ENCODE measurements at places on chromosomes 4 and X.

DNA sequence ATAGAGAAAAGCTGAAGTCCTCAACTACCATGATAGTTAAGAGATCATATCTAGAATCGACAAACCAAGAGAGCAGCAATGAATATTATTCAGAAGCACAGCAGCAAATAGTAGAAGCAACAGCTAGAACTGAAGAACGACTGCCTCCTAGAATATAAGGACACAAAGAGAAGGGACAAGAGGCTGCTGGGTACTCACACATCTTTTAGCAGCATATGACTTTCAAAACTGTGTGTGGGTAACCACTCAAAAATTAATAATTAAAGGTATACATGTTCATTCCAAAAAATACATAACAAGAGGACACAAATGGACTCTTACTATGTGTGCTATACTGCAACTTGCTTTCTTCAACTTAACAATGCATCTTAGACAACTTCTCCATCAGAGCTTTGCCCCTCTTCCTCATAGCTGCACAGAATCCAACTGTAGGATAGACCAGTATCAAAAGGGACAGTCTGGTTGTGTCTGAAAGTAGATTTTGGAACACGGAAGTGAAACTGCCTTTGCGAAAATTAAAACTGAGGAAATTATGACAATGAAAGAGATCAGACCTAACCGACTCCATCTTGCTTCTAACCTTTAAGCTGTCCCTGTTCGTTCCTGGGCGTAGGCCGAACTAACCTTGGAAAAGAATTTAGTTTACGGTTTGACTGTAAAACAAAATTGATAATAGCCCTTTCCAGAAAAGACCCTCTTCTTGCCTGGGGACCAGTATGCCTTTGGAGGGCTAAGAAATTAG, 125.7 kb downstream of the SH3KBP1 start:
- no peak for DNase-seq

DNA sequence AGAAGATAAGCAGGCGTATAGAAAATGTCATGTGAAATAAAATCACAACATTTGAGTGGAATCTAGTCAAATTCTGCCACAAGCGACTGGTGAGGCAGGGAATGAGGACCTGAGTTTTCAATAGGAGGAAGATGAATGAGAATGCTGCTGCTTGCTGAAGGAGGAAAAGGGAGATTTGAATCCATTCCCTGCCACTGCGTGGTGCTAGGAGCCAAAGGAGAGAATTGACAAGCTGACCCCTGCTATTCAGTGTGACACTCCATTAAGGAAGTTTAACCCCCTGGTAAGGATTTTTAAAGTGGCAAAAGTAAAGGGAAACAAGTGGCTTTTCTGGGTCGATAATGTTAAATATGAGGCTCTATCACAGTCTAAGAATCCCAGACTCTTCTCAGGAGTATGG, 314.0 kb downstream of the NAF1 start:
- no peak for DNase-seq

DNA sequence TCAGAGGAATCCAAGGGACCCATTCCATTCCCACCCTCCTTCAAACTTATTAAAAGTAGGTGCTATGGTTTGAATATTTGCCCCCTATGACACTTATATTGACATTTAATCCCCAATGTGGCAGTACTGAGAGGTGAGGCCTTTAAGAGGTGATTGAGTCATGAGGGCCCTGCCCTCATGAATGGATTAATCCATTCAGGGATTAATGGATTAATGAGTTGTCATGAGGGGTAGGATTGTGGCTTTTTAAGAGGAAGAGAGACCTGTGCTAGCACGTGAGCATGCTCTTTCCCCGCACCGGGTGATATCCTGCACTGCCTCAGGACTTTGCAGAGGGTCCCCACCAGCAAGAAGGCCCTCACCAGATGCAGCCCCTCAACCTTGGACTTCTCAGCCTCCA, 50.1 kb downstream of the IRF2 start:
- no peak for DNase-seq

- DNase-seq = no peak
Observed at GRCh38 chr4:142961866-142962265, 115.8 kb upstream of the INPP4B start.

DNA sequence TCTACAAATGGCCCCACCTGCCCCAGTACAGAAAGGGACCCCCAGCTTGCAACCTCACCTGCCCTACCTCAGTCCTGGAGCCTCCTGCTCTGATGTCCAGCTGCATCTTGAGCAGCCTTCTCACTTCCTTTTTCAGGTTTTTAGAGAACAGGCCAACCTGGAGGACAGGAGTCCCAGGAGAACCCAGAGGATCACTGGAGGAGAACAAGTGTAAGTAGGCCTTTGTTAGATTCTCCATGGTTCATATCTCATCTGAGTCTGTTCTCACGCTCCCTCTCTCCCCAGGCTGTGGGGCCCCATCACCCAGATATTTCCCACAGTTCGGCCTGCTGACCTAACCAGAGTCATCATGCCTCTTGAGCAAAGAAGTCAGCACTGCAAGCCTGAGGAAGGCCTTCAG, 3.6 kb downstream of the MAGEA11 start:
- DNase-seq = no peak

DNA sequence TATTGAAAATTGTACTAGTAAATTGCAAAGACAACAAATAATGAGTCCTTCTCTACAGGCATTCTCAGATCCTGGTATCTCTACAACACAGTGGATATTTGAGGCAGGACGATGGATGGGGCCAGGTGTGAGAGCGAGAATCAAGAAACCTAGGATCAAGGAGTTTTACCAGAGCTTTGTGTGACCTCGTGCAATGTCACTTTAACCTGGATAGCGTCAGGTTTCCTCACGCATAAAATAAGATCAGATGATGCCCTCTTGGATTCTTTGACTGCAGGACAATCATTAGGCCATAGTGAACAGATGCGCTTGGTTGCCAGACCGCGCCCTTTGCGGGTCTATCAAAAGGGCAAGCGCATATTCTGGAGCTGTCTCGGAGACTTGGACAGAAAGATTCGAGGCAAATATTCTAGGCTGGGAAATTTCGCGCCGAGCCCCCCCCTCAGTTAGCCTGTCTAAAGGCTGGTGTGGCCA, 66.6 kb downstream of the FBXO8 start:
- DNase-seq = no peak

DNA sequence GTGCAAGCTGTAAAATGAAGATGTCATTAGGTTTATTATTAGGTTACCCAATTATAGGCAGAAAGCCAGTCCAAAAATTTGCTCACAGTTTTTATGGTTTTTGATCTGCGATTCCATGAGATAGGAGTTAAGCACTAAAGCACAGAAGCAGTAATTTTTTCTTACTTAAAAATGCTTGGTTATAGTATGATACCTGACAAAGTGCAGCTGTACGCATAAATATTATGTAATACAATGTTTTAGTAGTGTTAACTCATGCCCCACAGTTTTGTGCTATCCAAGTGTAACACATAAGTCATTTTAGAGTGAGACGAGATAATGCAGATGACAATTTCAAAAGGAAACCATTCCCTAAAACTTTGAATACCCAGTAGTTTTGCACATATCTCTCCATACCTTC, 357.8 kb downstream of the TMA16 start:
- no peak for DNase-seq

DNA sequence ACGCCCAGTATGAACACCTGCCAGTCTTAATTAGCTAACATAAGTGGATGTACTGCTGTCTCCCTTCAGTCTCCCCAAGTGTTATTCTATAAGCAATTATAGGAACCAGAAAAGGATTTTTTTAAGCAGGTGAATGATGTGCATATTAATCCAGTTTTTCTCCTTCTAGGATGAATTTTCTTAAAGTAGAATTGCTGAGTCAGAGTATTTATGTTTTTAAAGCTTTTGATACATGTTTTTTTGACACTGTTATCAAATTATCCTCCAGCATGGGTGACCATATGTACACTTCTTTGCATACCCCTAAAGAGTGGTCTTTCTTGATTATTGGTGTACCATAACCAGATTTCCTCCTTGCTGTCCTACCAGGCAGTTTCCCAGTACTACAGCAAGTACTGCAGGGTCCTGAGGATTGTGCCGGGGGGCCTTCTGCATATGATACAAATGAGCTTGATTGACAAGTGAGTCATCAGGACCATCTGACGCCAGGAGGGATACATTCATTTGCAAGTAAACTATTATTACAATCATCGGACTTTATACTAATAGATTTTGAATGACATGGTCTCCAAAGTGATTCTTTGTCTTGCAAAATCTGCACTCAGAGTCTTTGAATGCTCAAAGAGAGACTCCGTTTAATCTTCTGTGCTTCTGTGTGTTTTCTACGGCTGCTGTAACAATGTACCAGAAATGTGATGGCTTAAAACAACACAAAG, 10.7 kb upstream of the PCYT1B start:
- DNase-seq = no peak

- no peak for DNase-seq
Observed at GRCh38 chr4:53748328-53748772, 157.1 kb upstream of the LNX1 start.

- DNase-seq = peak; percentile 23
Observed at GRCh38 chrX:989959-990510, 222.4 kb downstream of the CRLF2 start.

GRCh38 chr4:165326831-165327210, 648 bp upstream of the MSMO1 start:
- DNase-seq = no peak

GRCh38 chr4:33696586-33696985, 2547.7 kb downstream of the ARAP2 start:
- no peak for DNase-seq

GRCh38 chrX:68061206-68061535, 372.1 kb downstream of the OPHN1 start:
- DNase-seq = no peak

- DNase-seq = no peak
Observed at GRCh38 chr4:44931720-44932119, 205.4 kb upstream of the GNPDA2 start.

DNA sequence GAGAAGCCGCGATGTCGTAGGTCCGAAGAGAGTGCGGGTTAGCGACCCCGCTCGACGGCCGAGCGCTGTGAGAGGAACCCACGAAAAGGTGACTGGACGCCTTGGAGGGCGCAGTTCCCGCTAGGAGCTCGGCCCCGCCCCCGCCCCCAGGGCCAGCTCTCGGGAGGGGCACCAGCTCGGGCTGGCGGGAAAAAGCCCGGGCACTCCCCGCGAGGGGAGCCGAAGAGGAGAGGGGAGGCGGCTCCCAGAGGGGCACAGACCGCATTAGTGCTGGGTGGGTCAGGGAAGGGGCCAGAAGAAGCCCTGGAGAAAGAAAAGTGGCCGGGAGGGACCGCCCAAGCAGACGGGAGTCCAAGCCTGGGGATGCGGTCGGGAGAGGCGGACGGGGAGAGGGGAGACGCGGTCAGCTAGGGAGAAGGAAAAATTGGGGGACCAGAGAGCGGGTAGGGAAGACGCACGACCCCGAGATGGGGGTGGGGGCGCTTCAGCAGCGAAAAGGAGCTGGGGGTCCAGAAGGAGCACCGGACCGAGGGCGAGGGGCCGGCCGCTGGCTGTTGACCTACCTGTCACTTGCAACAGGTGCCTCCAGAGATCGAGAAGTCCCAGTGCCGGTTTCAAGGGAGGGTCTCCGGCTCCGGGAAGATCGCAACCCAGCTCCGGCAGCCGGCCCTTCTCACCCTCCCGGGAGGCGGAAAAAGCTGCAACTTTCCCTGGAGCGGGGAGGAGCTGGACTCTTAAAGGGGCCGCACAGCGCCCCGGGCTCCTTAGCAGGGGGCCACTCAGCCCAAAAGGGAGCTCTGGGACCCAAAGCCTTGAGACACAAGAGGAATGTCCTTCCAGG, at the start of gene SYTL4:
Gene SYTL4 (minus strand): TSS at position 681 of the 841 bp plus-strand sequence. CDS start 30,084 bp downstream, outside the sequence.
- no peak for DNase-seq

DNA sequence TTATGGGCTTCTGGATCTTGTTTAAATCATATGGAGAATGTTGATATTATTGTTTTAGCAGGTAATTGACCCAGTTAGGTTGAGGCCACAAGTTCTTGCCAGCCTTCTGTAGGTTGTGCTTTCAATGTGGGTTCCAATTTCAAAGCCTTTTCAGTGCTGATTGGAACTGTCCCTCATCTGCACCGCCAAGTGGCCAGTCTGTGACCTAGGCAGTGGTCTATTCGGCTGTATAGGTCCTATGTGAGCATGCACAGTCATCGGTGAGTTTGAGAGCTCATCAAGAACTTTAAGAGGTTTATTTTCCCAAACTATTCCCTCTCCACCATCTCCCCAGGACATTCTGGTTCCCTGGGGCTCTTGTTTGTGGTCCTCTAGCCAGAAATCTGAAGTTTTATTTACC, 35.7 kb downstream of the DDX53 start:
- DNase-seq = no peak

DNA sequence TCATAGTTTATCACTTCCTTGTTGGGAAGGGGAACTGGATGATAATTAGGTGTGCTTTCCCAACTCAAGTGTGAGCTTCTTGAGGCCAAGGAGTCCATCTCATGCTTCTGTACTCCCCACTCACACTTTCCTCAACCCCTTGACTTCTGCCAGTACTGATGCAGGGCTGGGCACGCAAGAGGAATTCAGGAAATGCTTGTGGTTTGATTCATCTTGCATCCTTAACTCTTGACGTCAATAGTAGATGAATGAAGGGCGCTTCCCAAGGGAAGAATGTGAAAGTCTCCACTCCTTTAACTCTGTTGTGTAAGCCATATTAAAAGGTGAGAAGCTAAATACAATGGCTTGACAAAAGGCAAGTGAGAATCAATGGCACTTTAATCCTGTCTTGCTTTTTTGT, 101.8 kb downstream of the AGTR2 start:
- peak; percentile 68 for DNase-seq

Measured in epithelial cell of proximal tubule (primary cell).